ENCODE measurements at places on chromosomes 3 and 15. TPM values are rescaled to one million over a fixed set of nuclear protein-coding genes. Genes with fewer than 3 reads are reported as not detected.
A peak's percentile ranks its signal among the peaks of the same experiment; 100 is the strongest.

DNA sequence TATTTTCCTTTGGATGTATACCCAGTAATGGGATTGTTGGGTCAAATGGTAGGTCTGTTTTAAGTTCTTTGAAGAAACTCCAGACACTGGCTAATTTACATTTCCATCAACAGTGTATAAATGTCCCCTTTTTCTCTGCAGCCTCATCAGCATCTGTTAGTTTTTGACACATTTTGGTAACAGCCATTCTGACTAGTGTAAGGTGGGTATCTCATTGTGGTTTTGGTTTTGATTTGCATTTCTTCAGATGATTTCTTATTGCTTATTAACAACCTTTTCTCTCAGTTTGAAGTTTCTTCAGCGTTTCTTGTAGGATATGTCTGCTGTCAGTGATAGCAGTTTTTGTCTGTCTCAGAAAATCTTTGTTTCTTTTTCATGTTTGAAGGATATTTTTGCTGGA is 15.4 kb downstream of the GALK2 start:
- DNase-seq = no peak

DNA sequence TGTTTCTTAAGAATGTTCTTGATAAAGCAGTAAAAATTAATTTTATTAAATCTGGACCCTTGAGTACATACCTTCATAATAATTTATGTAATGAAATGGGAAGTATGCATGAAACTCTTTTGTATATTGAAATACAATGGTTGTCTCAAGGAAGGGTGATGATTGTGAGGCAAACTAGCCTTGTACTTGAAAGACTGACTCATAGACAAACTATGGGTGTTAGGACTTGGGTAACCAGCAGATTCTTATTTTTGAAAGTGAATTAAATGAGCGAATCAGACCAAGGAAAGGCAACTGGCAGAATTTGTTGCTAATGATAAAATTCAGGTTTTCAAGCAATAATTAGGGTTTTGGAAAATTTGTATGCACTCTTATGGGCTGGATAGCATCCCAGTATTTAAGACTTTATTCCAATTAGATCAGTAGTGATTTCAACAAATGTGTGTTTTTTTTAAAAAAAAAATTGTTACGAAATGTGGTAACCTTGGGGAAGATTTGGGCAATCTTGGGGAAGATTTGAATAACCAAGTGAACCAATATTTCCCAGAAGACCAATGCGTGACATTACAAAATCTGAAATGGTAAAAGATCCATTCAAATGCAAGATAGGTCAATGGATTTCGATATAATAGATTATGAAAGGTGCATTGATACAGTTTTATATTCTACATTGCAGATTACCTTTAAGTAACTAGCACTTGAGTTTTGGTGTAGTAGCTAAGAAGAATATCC is 42.0 kb downstream of the ATP2C1 start:
- DNase-seq = no peak

DNA sequence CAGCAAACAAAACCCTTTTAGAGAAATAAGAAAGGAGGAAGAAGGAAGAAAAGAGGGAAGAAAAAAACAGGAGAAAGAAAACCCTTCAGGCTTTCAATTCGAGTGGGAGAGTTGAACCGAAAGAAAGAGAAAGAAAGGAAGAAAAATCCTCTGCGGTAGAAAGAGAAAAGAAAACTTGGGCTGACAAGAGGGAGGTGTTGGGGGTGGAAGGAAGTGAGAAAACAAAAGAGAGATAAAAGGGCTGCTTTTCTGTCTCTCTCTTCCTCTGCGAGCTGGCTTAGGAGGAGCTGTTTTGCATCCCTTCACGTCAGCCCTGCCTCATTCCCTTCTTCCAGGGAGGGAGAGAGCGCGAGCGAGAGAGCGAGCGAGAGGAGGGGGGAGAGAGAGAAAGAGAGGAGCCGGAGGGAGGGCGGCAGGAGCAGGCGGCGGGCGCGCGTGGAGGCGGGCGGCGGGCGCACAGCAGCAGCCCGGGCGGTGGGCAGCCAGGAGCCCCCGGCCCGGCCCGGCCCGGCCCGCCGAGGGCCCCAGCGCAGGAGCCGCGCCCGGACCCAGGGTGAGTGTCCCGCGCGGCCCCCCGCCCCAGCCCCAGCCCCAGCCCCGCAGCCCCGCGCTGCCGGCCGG is at the start of gene ZNF710:
Gene ZNF710, plus strand, starts transcription at position 263 of the 621 bp plus-strand sequence. CDS start 65,814 bp downstream, outside the sequence.
- DNase-seq = peak; percentile 51

DNA sequence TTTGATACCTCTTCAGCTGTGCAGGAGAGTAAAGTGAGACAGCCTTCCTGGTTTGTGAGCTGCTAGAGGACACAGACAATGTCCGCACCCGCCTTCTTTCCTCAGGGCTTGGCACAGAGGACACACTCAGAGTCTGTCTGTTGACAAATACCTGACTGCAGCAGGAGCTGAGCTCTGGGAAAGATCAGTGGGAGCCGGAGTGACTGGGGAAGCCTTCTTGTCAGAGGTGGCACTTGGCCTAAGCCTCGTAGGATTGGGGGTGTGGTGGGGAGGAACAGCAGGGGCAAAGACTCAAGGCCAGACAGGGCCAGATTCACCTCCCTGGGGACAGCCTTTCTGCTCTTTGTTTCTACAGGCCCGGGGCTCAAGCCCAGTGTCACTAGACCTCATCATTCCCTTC is 3.3 kb upstream of the IL17RC start:
- DNase-seq = no peak

DNA sequence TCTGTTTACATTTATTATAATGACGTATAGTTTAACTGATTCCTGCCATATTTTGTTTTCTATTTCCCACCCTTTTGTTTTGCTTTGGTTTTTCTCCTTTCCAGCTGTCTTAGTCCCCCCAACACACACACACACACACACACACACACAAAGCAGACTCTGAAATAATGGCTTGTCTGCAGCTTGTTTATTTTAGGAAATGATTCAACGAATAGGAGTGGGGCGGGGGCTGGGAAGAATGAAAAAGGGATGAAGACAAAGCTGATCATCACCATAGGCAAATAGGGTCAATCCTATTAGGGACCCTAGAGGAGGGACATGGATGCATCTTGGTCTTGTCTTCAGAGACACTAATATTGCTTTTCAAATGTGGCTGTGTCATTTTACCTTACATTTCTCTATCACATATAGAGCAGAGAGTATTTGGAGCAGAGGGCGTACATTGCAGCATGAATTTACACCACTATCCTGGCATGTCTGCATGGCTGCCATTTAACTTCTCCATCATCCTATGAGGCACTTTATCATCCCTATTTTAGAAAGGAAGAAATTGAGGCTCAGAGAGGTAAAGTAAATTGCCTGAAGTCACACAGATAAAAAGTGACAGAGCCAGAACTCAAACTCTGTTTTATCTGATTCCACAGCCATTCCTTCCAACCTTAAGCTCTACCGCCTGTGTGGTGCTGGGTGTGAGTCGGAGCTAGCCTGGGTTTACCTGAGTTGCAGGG is 147.2 kb upstream of the TPM1 start:
- no peak for DNase-seq

GRCh38 chr15:98713585-98714001 is 65.3 kb downstream of the IGF1R start:
- DNase-seq = peak; percentile 43

- no peak for DNase-seq
Measured at GRCh38 chr3:121894301-121894990, at the start of gene SLC15A2. Gene SLC15A2 (plus strand): TSS chr3:121894401. CDS start chr3:121894477, 76 bp downstream.

DNA sequence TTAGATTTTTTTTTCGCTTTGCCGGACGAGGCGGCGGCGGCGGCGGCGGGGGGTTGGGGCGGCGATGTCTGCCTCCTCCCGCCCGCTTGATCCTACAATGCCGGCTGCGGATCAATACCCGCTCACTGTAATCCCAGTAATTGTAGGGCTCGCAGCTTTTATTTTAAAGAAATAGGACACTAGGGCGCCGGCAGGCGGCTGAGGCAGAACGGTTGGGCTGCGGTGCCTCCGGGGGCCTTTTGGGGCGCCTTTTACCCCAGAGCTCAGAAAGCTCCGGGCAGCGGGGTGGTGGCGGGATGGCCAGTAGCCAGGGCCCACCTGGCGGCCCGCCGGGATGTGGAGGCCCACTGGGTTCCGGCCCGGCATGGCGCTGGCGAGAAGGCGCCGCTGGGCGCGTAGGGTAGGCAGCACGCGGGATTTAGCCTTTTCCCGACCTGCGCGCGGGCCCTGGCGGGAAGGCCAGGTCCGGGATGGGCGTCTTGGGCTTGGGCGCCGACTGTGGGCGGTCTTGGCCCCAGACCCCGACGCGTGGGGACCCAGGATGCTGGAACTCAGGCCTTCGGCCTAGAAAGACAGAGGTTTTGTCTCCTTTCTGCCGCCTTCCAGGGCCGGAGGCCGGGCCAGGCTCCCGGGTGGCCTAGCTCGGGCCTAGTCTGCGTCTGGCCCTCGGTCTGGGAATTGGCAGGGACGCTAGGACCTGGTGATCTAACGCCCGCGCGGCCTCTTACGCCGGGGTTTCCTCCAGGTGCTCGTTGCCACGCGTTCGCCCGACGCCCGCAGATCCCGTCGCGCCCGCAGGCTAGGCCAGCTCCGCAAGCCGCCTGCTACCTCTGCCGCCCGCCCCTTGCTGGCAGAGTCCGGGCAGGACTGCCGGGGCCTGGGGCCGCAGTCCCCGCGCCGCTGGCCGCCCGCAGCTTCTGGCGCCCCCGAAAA is 15.5 kb upstream of the ONECUT1 start:
- no peak for DNase-seq

DNA sequence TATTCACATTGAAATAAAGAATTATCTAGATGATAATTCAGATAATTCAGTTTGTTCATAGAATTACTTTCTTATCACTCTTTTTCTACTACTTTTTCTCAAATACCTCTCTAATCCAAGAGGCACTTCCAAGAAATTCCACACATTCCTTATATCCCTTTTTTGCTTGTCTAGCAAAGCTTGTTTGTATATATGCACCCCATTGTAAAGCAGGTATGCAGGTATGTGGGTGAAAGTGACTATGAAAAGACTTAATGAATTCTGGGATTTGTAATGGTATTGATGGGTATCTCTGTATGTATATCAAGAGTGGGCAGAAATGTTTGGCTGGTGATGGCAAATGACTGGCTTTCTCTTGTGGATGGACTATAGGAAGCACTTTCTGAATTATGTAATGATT is 94.1 kb upstream of the FGF7 start:
- no peak for DNase-seq

DNA sequence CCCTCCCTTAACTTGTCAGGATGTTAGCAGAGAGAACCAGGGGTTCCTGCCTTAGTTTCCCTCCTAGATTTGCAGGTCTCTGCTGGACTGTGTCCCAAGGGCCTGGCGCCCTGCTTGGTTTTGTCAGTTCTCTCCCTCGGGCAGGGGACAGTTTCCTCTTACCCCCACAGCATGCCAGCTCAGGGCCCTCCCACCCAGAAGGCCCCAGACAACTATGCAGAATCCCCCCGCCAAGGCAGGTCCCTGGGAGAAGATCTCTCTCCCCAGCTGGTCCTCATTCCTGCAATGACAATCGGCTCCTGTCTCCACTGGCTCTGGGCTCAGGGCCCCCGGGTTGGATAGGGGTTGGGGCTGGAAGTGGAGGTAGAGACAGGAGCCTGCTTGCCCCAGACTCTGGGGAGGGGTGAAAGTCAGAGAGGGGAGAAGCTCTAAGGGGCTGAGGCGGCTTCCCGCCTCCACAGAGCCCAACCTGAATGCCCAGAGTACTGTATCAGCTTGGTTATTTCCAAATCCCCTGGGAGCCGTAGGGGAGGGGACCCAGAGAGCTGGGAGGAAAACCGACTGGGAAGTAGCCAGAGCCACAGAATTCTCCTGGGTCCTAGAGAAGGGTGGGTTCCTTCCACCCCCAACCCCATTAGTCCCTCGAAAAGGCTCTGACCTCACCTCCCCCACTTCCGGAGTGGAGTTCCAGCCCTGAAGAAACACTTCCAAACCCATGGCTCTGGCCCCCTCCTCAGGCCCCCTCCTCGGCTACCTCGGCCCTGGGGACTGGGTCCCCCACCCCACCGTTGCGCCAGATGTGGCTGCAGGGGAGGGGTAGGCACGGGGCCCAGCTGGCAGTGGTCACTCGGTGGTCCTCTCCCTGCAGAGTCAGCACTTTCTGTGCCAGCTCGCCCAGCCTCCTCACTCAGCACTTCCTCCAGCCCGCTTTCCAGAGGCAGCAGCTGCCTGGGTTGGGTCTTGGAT is 3.8 kb upstream of the LOXL1 start:
- no peak for DNase-seq

- no peak for DNase-seq
Measured at GRCh38 chr15:100734586-100734985, 132.2 kb downstream of the ASB7 start.

The ARHGAP31 gene
- 1.8 TPM for total RNA-seq

The CD200R1L gene
- total RNA-seq = not detected

The SAMD7 gene
- not detected for total RNA-seq

The CTXN2 gene
- total RNA-seq = not detected

The LYZL4 gene
- not detected for total RNA-seq

The SPG11 gene
- total RNA-seq = 138 TPM

The ASTE1 gene
- 30.8 TPM for total RNA-seq

All from naive thymus-derived CD8-positive, alpha-beta T cell (primary cell).